ENCODE measurements at places on chromosomes 4 and X.

GRCh38 chr4:152610131-152610530, 69.7 kb downstream of the TMEM154 start:
- DNase-seq = no peak

- no peak for DNase-seq
Observed at GRCh38 chr4:98519268-98519977, 139.0 kb downstream of the TSPAN5 start.

GRCh38 chrX:6826856-6827255, 291.9 kb upstream of the VCX3A start:
- no peak for DNase-seq

DNA sequence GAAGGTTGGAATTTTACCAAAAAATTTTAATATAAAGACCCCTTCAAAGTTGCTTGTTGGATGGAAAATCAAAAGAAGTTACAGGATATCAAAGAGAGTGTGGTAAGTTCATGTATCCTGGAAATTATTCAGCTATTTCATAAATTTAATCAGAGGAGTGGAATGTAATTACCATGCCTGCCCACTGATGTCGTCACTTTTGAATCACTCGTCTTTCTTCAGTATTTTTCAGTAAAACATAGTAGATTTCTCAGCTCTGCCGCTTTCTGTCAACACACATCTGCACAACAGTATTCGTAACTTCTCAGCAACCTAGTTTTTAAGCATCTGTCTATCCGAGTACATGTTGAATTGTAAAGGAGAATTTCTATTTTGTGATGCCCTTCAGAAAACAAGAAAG, 2163.0 kb upstream of the AGA start:
- DNase-seq = no peak

DNA sequence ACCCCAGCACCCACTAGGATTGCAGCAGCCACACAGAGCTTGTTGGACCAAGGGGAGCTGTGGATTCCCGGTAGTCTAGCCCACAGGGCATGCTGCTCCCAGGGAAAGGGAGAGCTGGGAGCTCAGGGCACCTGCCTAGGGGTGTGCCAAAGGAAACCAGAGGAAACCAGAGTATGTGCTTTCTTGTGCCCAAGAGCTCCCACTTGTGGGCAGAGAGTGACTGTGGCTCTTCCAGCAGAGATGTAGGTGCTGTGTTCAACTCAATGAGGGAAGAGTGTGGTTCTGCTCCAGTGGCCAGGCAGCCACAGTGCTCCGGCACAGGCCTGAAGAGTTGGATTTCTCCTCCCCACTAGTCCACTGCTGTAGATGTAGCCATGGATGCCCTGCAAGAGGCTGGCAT, 1050.0 kb upstream of the INTU start:
- DNase-seq = no peak

- DNase-seq = no peak
Observed at GRCh38 chr4:82989575-82990429, 20.8 kb downstream of the LIN54 start.

GRCh38 chrX:68831405-68832100, 2.7 kb downstream of the EFNB1 start:
- no peak for DNase-seq

DNA sequence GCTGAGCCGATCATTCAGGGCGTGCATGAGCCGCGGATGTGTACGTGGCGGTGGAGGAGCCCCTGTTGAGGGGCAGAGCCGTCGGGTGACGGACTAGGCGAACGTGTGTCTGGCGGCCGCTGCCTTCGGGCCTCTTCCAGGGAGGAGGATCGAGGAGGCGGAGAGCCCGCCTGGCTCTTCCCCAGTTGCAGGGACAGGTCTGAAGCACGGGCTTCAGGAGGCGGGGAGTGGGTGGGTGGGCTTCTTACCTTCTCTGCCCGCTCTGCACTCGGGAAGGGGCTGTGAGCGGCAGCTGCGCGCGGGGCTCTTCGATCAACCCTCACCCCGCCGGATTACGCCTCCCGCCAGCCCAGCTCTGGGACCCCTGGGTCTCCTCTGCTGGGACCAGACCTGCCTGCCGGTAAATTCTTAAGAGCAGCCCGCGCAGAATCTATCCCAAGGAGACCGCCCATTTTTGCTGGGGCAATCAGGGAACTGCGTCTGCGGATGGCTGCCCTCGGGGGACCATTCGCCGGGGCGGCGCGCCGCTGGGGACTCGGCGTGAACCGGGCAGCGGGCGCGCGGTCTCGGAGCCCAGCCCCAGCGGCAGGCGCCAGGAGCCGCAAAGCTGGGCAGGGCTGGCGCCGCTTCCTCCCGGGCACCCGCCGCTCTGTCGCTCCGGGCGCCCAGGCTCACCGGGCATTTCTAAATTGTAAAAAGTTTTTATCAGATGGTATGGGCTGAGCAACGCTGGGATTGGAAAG, 4.9 kb downstream of the PLAC8 start:
- DNase-seq = no peak

- DNase-seq = no peak
Observed at GRCh38 chr4:538542-539142, 37.5 kb downstream of the TMEM271 start.

- no peak for DNase-seq
Observed at GRCh38 chrX:102714994-102715393, 2.7 kb downstream of the GPRASP2 start.

DNA sequence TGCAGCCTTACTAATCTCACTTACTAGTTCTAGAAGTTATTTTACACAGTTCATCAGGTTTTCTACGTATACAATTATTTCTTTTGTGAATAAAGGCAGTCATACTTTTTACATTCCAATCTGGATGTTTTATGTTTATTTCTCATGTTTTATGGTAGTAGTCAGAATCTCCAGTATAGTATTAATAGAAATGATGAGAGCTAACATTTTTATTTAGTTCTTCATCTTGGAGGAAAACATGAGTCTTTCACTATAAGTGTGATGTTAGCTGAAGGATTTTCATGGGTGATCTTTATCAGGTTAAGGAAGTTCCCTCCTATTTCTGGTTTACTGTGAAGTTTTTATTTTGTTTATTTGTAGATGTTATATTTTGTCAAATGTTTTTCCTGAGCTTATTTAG, 256.1 kb upstream of the GIMD1 start:
- DNase-seq = no peak

DNA sequence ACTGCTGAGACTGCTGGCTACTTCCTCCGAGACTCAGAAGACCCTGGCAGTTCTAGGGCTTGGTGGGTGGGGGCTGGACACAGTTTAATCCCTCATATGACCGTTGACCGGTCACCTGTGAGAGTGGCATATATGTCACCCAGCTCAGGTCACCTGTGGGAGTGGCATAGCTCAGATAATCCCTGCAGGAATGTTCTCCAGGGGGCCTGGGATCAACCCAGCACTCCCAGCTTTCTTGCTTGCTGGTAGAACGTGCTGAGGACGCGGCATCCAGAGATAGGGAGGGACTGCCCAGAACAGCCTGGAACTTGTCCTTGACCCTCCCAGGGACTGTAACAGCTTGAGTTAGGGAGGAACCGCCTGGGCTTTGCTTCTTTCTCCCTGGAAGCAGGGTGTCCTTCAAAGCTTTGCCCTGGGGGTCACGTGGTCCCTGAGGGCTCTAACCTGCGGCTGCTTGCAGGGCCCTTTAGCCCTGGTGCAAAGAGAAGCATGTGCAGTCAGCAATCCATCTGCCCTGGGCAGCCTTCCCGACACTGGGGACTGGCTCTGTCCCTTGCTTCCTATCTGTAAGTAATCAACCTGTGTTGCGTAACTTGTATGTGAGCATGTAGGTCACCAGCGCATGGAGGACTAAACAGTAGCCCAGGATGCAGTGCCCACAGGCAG, 55.3 kb downstream of the ZFYVE28 start:
- no peak for DNase-seq

GRCh38 chrX:151738751-151739150, 4.2 kb downstream of the CNGA2 start:
- no peak for DNase-seq

- no peak for DNase-seq
Observed at GRCh38 chrX:24506082-24506481, 41.0 kb downstream of the PDK3 start.

GRCh38 chr4:24842356-24842755, 47.0 kb downstream of the SOD3 start:
- no peak for DNase-seq

- DNase-seq = no peak
Observed at GRCh38 chr4:139524062-139524631, 31.9 kb downstream of the SETD7 start.

- DNase-seq = no peak
Observed at GRCh38 chr4:151674804-151675391, 85.9 kb downstream of the GATB start.

- DNase-seq = no peak
Observed at GRCh38 chr4:111068883-111069282, 446.0 kb upstream of the PITX2 start.

GRCh38 chr4:20570981-20571715, 129.1 kb upstream of the PACRGL start:
- no peak for DNase-seq

DNA sequence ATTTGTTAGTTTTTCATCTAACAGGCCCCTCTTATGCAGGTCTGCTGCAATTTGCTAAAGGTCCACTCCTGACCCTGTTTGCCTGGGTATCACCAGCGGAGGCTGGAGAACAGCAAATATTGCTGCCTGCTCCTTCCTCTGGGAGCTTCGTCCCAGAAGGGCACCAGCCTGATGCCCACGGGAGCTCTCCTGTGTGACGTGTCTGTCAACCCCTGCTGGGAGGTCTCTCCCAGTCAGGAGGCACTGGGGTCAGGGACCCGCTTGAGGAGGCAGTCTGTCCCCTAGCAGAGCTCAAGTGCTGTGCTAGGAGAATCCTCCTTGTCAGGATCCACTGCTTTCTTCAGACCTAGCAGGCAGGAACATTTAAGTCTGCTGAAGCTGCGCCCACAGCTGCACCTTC, 30.5 kb downstream of the ATRX start:
- no peak for DNase-seq

DNA sequence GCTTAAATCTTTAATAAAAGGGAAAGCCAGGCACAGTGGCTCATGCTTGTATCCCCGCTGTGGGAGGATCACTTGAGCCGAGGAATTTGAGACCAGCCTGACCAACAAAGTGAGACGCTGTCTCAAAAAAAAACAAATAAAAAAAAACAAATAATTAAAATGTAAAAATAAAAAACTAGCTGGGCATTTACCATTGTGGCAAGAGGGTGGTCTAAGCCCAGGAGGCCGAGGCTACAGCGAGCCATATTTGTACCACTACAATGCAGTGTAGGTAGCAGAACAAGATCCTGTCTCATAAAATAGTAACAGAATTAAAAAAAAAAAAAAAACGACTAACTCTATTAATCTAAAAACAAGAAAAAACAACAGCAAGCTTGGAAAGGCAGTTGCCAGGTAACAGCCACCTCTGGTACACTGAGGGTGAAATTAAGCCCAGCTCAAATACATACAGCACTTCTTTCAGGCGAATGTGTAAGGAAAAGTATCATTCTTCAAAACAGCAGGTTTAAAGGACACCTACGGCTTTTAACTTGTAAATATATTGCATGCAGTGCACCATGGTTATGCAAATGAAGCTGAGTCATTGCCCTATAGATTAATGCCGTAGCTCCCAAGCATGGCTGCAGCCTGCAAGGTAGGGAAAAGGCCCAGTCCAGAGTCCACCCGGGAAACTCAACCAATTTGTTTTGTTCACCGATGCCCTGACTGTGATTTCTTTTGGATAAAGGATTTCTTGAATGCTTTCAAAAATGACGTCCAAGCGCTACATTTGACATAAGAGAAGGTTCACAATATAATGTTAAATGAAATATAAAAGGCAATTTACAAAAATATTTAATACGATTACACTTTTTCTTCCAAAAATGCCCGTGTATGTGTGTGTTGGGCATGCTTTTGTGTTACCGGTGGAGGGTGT, 14.5 kb upstream of the TXLNG start:
- DNase-seq = peak; percentile 62

DNA sequence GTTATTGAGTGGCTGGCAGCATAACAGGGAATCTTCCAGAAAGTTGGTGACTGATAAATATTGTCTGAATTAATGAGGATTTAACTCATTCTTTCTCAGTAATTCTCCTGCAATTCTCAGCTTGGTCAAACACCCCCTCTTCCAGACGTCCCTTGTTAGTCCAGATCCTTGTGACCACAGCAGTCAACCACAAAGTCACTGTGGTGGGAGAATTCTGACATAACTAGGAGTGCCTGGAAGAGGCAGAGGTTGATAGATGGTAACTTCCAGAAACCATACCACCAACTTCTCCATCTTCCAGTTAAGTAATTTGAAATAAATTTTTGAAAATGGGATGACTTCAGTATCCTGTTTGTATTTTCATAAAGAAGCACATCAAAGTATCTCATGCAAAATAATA, 90.1 kb downstream of the CEP44 start:
- no peak for DNase-seq

DNA sequence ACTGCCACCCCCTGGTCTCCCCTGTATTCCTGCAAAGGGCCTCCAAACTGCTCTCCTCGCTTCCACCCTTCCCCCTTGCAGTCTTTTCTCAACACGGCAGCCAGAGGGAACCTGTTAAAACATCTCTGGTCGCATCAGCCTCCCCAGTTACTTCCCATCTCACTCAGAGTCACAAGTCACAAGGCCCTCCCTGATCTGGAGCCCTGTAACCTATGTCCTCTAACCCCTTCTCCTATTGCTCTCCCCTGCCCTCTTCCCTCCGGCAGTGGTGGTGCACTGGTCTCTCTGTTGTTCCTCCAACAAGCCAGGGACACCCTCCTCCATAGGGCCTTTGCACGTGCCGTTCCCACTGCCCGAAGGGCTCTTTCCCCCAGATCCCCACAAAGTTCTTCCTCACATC, 73.2 kb downstream of the SH3KBP1 start:
- no peak for DNase-seq

GRCh38 chr4:107034996-107035818, 906 bp downstream of the DKK2 start:
- DNase-seq = no peak

GRCh38 chr4:53489279-53489889, 101.9 kb downstream of the LNX1 start:
- DNase-seq = no peak

DNA sequence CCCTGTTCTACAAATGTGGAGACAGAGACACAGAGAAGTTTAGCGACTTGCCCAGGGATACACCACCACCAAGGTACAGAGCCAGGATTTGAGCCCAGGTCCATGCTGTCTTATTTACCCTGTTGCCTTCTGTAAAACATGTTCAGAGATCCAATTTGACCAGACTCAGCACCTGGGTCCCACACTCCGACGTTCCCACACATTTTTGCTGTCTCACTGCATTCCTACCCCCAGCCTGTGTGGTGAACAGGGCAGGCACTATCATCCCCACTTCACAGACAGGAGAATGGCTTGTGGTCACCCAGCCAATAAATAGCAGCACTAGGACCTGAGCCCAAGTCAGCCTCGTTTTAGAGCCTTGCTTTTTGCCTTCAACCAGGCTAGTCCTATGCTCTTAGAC, 102.8 kb downstream of the PJA1 start:
- no peak for DNase-seq

- DNase-seq = no peak
Observed at GRCh38 chr4:182228991-182229577, 14.1 kb upstream of the TENM3 start.
